Neural crest cell (in vitro differentiated cells): ENCODE measurements at places on chromosomes 3 and 15.

DNA sequence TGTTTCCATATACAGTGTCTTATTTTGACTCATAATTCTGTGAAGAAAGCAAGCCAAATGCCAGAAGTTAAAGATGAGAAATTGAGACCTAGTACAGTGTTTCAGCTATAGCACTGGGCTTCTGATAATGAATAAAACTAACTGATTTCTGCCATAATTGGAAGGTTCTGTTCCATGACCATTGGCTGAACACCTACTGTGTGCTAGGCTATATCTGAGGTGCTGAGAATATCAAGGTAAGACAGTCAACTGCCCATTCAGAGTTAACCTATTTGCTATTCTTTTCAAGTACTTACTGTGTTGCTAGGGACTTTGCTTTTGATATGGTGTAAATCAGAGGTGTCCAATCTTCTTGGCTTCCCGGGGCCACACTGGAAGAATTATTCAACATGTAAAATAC lies 73.4 kb downstream of the LHFPL4 start:
- DNase-seq = no peak

DNA sequence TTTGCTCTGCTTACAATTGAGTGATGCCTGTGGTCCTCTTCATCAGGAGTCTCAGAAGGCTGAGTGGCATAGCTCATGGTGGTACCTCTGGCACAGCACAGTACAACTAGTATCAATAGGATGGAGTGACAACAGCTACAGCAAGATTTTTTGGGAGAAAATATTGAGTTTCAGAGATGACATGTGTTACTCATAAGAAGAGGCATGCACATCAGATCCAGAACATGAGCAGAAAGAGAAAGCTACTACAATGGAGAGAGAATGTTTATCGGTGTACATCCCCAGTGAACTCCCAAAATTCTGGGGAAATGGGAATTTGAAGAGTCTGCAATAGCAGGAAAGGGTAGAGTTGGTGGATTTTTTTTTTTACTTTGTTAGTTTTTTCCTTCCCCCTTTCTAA lies 130.5 kb upstream of the MB21D2 start:
- no peak for DNase-seq

- no peak for DNase-seq
Measured at GRCh38 chr15:99180086-99180963, 69.1 kb downstream of the TTC23 start.

GRCh38 chr3:16148213-16148612 lies 26.3 kb upstream of the GALNT15 start:
- no peak for DNase-seq

- no peak for DNase-seq
Measured at GRCh38 chr15:75215107-75216004, 13.7 kb downstream of the C15orf39 start.

GRCh38 chr15:74053517-74053916 lies 28.8 kb downstream of the GOLGA6A start:
- no peak for DNase-seq

GRCh38 chr3:66342717-66343356 lies 122.0 kb downstream of the SLC25A26 start:
- no peak for DNase-seq

DNA sequence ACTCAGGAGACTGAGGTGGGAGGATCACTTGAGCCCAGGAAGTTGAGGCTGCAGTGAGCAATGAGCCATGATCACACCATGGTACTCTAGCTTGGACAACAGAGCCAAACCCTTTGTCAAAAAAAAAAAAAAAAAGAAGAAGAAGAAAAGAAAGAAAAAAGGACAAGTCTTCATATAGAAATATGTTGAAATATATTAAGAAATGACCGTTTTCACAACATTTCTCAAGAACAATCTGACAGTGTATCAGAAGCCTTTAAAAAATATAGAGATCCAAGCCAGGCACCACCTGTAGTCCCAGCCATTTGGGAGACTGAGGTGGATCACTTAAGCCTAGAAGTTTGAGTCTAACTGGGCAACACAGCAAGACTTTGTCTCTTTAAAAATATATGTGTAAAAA lies 29.5 kb upstream of the SEMA4B start:
- no peak for DNase-seq

DNA sequence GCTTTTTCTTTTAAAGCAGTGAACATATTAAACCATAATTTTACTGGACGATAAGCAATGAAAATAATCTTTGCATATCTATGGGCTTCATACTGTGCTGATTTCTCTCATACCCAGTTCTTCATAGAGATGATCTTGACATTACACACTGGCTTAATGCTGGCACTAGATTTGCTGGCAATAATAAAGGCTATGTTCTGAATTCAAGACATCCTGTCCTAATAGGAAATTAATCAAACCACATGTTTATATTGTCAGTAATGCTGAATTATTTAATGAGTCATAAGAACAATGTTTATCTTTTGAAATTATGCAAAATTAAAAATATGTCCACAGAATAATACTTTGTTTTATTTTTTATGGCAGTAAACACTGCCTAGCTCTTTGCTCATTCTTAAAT lies 643.2 kb downstream of the OTOL1 start:
- DNase-seq = no peak

DNA sequence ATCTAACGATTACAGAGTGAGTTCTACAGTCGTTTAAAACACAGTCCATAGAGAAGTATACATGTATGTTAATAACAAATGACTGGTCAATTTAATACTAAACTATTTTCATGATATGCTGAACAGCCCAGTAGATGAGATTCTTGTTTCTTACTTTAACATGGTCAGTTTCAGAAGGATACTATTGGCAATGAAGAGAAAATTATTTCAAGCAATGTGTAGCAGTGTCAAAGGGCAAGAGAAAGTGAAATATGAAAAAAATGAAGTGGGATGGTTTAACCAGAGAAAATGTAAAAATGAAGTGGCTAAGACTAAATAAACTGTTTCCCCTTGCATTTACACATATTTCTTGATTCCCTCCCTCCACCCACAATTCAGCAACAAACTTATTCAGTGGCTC lies 192.1 kb upstream of the TTC14 start:
- no peak for DNase-seq
